ENCODE measurements at places on chromosomes 16 and 17.
A peak's percentile ranks its signal among the peaks of the same experiment; 100 is the strongest.

GRCh38 chr16:14307059-14307526, 236.0 kb downstream of the MRTFB start:
- no peak for DNase-seq

- DNase-seq, result no peak
These were observed 115.8 kb downstream of the OR1D5 start for GRCh38 chr17:2947588-2947950.

- DNase-seq, result peak; percentile 47
These were observed 2.9 kb downstream of the GNAO1 start for GRCh38 chr16:56193951-56194726.

GRCh38 chr16:53507464-53508179, 4.6 kb upstream of the AKTIP start:
- no peak for DNase-seq

- peak; percentile 52 for DNase-seq
These were observed 588 bp downstream of the APRT start for GRCh38 chr16:88810912-88811768.

DNA sequence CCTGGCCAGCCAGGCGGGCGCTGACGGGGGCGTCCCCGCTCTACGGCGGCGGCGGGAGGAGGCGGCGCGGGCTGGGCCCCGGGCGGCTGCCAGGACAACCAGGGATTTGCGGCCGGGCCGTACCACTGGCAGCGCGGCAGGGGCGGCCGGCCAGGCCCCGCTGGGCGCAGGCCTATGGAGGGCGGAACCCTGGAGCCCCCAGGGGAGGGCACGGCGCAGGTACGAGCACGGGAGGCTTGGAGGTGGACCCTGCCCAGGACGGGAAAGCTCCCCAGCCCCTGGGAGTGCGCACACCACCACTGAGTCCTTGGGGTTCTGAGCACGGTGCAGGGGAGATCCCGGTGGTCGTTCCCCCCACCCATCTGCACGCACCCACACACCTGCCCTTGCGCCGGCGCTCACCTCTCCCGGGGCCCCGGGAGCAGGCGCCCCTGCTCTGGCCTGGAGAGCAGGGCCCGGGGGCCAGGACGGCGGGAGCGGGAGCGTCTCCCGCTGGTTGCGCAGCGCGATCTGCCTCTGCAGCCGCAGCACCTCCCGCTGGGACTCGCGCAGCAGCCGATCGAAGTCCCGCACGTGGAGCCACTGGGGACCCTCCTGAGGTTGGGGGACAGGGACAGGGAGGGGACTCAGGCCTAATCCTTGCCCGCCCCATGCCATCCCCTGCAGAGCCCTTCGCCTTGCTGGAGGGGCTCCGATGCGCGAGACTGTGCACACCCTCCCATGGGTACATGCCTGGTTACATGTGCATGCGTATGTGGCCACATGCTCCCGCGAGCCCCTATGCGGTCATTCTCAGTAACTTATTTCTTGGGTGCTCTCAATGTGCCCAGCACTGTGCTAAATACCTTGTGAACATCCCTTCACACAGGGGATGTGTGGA, 3.9 kb downstream of the TSPOAP1 start:
- no peak for DNase-seq

DNA sequence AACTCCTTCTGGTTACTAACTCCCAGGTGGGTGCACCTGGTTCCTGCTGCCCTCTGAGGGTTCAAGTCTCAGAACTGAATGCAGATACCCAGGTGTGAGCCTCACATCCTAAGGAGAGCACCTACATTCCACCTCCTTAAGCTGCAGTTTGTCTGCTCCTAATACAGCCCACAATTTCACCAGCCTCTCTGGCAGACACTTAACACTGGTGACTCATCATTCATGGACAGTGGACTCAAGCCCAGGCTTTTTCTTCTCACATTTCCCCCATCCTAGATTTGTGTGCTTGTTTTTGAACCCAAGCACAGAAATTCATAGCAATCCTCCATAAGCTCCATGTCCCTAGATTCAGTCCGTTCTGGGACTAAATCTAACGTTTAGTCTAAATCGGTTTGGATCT, 7.0 kb upstream of the MAF start:
- DNase-seq, result no peak

- no peak for DNase-seq
These were observed 41.6 kb upstream of the IRX6 start for GRCh38 chr16:55282441-55282840.

DNA sequence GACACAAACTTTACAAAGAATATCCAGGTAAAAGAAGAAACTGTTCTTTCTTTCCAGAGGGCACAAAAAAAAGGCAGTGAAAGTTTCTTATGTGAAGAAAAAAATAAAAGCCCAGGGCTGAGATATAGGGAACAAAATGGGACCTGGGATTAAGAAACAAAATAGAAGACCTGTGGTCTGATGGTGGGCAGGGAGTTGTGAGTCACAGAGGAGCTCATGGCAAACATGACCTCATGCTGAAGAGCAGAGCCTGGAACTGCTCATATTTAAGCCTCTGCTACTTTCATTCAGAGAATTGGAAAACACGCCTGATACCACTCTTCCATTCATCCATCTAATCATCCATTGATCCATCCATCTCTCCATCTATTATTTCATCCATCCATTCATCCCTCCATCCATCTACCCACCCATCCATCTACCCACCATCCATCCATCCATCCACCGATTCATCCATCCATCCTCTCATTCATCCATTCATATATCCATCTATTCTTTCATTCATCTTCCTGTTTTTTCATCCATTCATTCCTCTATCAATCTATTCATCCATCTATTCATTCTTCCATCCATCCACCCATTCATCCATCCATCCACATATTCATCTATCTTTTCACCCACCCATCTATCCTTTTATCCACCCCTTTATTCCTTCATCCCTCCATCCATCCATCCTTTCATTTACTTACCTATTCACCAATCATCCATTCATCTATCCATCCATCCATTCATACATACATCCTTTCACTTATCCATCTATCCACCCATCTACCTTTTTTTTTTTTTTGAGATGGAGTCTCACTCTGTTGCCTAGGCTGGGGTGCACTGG, 30.0 kb downstream of the WFDC1 start:
- no peak for DNase-seq

DNA sequence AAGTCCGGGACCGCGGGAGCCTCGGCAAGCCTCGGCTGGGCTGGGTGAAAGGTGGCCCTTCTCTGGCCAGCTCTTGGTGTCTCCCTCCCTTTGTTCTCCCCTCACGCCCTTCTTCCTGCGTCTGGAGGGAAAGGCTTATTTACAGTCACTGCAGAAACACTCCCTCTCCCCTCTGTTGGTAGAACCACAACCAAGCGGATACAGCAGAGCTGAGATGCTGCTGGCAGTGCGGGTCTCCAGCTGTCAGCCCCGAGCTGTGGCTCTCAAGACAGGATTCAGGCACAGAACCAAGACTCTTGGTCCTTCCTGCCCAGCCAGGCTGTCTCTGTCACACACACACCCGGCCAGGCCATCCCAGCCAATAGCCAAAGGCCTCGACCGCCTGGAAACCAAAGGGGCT, 133.3 kb downstream of the ENGASE start:
- no peak for DNase-seq

DNA sequence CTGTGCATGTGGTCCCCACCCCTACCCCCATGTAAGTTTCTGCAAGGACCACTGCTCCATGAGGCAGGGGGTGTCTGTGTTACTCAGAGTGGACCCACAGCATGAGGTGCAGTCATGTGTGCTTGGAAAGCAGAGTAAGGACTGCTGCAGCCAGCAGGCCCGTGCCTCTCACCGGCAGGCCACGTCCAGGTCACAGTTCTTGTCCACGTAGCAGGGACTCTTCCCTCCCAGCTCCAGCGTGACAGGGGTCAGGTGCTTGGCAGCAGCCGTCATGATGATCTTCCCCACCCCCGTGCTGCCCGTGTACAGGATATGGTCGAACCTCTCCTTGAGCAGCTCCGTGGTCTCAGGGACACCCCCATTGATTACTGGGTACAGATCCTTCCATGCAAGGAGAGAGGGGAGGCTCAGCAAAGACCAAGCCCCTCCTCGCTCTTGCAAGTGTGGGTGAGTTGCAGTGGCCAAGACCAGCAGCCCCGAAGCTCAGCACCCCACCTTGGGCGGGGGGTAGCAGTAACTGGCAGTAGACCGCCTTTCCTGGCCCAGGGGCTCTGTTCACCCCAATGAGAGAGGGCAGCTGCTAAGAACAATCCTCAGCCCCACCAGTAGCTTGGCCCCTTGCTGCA, 6.2 kb downstream of the ALDH3A1 start:
- DNase-seq, result no peak

DNA sequence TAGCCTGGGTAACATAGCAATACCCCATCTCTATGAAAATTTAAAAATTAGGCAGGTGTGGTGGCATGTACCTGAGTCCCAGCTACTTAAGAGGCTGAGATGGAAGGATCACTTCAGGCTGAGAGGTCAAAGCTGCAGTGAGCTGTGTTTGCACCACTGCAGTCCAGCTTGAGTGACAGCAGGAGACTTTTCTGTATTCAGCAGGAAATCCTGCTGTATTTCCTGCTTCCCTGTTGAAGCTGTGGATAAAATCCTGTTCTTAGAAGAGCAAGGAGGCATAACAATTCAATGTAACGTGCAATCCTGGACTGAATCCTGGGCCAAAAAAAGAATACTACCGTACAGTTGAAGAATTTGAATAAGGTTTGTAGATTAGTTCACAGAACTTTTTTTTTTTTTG, 62.2 kb downstream of the FBXL20 start:
- no peak for DNase-seq

DNA sequence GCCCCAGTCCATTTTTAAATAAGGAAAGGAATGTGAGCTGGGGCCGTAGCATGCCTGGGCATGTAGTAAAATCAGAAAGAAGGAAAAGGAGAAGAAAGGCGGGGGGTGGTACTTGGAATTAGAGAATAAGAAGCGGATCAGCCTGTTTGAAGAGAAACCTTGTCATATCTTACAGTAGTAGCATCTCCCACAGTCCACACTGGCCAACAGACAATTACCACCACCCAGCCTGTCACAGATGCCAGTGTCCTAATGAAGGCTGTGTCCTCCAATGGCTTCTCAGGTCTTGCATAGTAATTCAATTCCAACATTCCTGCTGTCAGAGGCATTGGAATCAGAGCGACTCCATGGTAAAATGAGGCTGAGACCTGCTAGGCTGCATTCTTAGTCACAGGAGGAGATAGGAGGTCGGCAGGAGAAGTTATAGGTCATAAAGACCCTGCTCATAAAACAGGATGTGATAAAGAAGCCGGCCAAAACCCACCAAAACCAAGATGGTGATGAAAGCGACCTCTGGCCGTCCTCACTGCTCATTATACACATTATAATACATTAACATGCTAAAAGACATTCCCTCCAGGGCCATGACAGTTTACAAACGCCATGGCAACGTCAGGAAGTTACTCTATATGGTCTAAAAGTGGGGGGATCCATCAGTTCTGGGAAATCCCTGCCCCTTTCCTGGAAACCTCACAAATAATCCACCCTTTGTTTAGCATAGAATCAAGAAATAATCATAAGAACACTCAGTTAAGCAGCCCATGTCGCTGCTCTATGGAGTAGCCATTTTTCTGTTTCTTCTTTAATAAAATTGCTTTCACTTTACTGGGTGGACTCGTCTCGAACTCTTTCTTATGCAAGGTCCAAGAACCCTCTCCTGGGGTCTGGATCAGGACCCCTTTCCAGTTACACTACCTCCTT, 9.6 kb upstream of the AKAP10 start:
- DNase-seq, result no peak

DNA sequence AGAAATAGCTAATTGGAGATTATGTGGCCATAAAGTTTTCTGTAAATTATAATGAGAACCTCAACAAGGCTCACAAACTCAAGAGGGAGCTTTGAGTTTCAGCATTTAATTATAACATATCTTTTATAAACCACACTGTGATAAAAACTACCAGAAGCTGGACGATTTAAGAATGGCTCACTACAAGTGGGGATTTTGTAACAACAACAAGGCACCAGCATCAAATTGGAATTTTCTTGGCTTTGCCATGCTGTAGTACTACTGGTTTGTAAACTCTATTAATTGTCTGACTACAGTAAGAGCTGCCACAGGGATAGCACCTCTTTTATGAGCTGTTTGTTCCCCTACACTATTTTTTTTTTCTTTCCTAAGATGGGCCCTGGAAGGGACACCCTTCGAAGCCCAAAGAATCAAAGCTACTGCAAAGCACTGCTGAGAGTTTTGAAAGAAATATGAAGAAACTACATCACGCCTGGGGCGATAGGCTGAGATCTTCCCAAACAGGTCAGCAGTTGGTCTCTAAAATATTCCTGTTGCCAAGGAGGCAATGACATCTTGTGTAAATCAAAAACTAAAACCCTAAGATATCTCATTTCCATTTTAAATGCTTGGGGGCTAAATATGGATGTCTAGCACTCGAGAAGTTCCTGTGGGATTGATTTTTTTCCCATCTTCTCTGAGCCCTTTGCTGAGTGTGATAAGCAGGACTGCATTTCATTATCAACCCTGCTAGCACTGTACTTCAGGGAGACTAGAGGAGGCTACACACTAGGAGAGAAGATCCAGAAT, 40.9 kb downstream of the SKAP1 start:
- DNase-seq, result no peak

DNA sequence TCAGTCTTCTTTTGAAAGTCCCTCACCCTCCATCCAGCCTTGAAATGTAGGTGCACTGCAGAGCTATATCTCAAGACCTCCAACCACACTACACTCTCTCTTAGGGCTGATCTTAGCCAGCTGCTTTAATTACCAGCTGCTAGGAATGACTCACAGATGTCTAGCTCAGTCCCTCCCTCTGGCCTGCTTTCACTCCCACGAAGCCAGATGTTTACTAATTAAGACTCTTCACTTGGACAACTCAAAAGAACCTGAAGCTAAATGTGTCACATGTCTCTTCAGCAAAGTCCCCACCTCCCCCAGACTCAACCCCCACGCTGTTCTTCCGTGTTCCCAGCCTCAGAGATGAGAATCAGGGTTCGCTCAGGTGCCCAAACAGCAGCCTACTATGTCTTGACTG, 2.6 kb downstream of the GTF3C1 start:
- no peak for DNase-seq

- DNase-seq, result no peak
These were observed 22.4 kb upstream of the CRYM start for GRCh38 chr16:21300309-21301167.

GRCh38 chr17:6498356-6498755, 54.1 kb downstream of the PIMREG start:
- no peak for DNase-seq

GRCh38 chr17:41296846-41297245, 5.8 kb downstream of the KRTAP29-1 start:
- no peak for DNase-seq

- no peak for DNase-seq
These were observed 188.3 kb upstream of the WSB1 start for GRCh38 chr17:27105636-27106035.

DNA sequence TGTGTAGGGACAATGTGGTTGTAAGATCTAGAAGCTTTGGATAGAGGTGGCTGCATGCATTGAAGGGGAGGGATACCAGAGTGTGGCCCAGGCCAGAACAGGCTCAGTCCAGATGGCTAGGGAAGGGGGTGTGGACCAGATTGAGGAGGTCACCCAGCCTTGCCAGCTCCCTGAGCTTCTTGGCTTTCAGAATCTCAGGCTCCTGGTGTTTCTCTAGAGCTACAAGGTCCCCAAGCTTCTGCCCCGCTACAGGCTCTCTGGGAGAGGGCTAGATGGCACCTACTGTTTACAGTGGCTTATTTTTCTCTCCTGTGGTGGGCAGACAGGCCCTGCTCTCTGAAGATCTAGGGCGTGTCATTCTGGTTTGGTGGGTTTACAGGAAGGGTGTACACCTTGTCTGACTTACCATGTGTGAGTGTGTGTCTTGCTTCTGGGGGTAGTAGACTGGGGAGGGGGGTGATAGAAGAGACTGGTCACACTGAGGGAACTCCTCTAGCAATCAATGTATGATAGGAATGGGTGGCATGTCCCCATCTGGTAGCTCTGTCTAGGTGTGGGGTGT, 1.1 kb downstream of the RARA start:
- DNase-seq, result no peak

Measured in effector CD4-positive, alpha-beta T cell (primary cell).